ENCODE measurements at places on chromosomes 16 and 17. TPM values are rescaled to one million over a fixed set of nuclear protein-coding genes. Genes with fewer than 3 reads are reported as not detected.

- no peak overlapping the region for H3K27ac ChIP-seq
- no peak overlapping the region for H3K4me3 ChIP-seq
- H3K36me3 ChIP-seq: no peaks in the 10 kb centered on the region
- no peak for DNase-seq
- H3K4me1 ChIP-seq: no peaks in the 10 kb centered on the region
Measured at GRCh38 chr16:19177111-19177739, 9.2 kb downstream of the SYT17 start.

- H3K4me3 ChIP-seq: no peak overlapping the region
- no peak for DNase-seq
- H3K27ac ChIP-seq: no peak overlapping the region
- H3K36me3 ChIP-seq: no peaks in the 10 kb centered on the region
- H3K27me3 ChIP-seq: no peaks in the 10 kb centered on the region
Measured at GRCh38 chr17:44599298-44600175, 42.3 kb downstream of the FZD2 start.

DNA sequence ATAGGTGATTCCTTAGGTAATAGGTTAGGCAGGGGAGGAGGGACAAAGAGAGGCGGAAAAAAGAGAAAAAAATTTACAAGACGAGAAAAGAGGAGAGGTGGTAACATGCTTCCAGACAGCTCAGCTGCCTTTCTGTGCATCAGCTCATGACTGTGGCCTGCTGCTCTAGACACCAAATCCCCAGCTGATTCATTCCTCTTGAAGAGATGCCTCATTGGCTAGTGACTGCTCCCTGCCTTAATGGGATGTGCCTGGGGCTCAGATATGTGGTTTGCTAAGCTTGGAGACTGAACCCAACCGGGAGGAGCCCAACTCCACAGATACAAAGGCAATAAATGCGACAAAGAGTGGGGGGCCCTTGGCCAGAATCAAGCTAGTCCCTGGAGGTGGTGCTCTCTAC lies 105.9 kb upstream of the FAM20A start:
- DNase-seq: no peak
- H3K27ac ChIP-seq: no peak overlapping the region
- no peak overlapping the region for H3K4me3 ChIP-seq
- H3K27me3 ChIP-seq: no peaks in the 10 kb centered on the region
- no peaks in the 10 kb centered on the region for H3K4me1 ChIP-seq

GRCh38 chr16:72995151-72995881 lies 52.6 kb downstream of the ZFHX3 start:
- peak; percentile 87 for DNase-seq
- no peak overlapping the region for H3K4me3 ChIP-seq
- H3K27me3 ChIP-seq: no peaks in the 10 kb centered on the region

GRCh38 chr17:6303664-6304063 lies 131.3 kb downstream of the AIPL1 start:
- no peak overlapping the region for H3K4me3 ChIP-seq
- H3K4me1 ChIP-seq: no peaks in the 10 kb centered on the region
- DNase-seq: peak; percentile 73
- no peaks in the 10 kb centered on the region for H3K27me3 ChIP-seq
- H3K27ac ChIP-seq: no peak overlapping the region

GRCh38 chr16:84672276-84673202 lies 24.2 kb downstream of the KLHL36 start:
- H3K4me1 ChIP-seq: peaks cover 11% of the 10 kb centered on the region
- DNase-seq: peak; percentile 96
- no peak overlapping the region for H3K27ac ChIP-seq
- no peak overlapping the region for H3K4me3 ChIP-seq

TNFRSF17 gene
- not detected for total RNA-seq

CENPN gene
- 67.0 TPM for total RNA-seq

LRRC37A gene
- 2.9 TPM for total RNA-seq

RFFL gene
- 20.0 TPM for total RNA-seq

Data from H1 (cell line).